ENCODE measurements at places on chromosomes 12 and 14.

DNA sequence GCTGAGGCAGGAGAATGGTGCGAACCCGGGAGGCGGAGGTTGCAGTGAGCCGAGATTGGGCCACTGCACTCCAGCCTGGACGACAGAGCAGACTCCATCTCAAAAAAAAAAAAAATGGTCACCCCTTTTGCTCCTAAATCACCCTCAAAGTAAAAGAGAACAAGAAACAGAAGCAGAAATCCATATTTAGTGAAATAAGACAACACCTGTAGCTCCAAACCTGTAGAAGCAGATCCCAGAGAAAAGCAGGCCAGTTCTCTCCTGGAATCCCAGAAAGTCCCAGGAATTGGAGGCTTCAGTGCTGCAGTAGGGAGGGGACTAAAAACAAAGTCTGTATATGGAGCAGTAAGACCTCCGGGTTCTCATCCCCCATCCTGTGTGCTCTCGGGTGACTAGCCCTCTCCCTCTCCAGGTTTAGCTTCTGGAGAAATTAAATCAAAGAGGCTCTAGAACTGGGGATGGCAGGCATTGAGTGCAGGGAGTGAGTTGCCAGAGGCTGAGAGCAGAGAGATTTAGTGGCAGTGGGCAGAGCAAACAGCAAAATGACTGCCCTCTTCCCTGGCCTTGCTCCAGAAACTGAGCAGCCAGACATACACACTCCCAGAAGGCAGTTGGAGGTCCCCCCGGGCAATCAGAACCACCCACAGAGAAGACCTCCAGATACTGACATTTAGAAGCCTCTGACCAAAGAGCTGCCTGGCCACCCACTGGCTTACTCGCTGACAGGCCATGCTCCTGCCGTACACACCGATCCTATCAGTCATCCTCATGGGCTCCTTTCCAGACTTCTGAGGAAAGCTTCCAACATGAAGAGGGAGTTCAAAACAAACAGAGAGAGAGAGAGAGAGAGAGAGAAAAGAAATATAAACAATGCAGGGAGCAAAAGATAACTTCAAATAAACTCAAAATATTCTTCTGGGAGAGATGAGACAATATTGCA, 6.3 kb upstream of the MLXIP start:
- no peak for DNase-seq

GRCh38 chr12:100995201-100995600, 200.6 kb downstream of the ANO4 start:
- DNase-seq = no peak

DNA sequence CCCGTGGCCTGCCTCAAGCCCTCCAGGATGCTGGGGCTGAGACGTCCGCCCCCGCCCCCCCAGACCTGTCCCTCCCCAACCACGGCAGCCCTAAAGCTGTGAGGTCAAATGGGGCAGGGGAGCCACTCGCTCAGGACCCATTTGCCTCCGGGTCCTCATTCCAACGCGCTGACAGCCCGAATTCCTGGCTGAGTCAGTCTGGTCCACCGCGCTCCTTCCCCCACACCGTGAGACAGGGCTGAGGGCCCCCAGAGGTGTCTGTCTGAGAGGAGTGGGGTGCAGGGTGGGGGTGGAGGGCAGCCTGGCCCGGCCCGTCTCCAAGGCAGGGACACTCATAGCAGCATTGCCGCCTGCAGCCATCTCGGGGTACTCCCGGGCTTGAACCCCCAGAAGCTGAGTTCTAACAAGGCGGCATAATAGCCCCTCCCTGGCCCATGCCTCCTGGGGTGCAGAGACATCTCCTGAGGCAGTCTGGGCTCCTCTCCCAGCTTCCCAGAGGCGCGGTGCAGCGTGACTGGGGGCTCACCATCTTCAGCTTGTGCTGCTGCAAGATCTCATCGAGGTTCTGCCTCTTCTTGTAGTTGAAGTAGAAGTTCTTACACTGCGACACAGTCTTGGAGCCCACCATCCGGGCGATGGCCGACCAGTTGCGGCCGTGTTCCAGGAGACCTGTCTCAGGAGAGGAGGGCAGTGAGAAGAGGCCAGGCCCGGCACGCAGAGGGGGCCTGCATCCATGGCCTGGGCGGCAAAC, 90.5 kb downstream of the RFLNA start:
- no peak for DNase-seq

GRCh38 chr14:69848903-69849391, 30.3 kb upstream of the SMOC1 start:
- no peak for DNase-seq

- no peak for DNase-seq
Observed at GRCh38 chr12:33944703-33945437, 77.4 kb upstream of the ALG10 start.

DNA sequence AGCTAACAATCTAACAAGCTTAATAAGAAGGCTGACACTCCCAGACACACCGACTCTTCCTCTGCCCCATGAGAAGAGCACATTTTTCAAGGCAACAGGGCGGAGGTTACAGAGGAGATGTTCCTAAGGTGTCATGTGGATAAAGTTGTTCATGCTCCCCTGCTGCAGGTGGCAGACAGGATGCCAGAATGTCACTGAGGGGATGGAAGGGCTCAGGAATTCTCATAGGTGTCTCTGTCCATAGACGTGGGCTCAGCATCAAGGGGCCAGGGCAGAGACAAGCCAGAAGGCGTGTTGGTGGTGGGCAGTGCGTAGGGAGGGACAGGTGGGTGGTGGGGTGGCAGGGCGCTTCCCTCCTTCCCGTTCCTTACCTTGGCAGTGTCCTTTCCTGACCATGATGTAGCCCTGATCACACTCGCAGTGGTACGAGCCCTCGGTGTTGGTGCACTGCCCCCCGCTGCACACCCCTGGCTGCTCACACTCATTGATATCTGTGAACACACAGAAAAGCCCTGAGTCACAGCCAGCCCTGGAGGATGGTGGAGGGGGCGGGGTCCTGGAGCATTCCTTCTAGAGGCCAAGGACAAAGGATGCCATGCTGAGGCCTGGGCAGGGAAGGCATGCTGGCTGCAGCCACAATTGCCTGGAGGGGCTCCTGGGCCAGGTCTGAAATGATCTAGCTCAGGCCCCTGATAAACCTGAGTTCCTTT, 23.0 kb downstream of the ISCA2 start:
- DNase-seq = no peak

GRCh38 chr12:116982791-116983411, 72.2 kb downstream of the FBXW8 start:
- DNase-seq = no peak

- DNase-seq = no peak
Observed at GRCh38 chr14:96352708-96353107, 10.4 kb downstream of the ATG2B start.

- no peak for DNase-seq
Observed at GRCh38 chr12:132432721-132433577, 57.0 kb upstream of the FBRSL1 start.

- no peak for DNase-seq
Observed at GRCh38 chr14:94903338-94903737, 133.4 kb upstream of the GSC start.

- no peak for DNase-seq
Observed at GRCh38 chr12:113445544-113446171, 23.5 kb downstream of the SDSL start.

DNA sequence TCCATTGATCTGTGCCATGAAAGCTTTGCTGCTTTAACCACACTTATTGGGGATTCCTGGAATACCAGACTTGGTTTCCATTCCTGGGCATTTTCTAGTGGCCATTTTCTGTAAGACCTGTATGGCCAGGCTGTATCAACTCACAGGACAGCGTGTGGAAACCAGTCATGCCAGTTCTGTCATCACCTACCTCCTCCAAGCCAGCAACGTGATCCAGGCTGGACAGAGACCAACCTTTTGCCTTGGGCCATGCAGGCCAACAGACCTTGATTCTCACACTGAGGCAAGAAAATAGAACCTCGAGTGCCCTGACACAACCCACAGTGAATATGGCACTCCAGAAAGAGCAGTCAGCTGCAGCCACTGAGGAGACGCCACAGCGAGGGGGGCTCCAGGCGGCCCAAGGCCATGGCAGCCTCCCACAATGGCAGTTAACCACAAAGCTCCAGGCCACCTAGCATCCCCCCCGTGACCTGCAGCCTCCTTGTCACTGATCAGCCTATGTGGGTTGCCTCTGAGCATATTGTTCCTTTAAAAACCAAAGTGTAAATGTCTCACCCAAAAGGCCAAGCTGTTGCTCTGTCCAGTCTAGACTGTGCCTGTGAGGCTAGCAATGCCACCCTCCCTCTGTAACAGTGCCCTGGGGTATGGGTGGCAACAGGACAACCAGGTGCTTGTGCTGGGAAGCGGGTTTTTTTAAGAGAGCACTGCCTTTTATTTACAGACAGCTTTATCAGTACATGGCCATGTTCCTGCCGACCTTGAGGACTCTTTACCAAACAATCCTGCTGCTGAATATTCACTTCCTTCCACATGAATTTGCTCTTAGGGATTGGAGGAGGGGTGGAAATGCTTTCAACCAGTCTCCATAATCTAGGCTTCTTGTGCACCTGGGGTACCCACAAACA, 168.7 kb upstream of the HIF1A start:
- DNase-seq = no peak

- no peak for DNase-seq
Observed at GRCh38 chr14:104425171-104425681, 154.3 kb upstream of the C14orf180 start.
